Cardiac fibroblast (primary cell): ENCODE measurements at places on chromosomes 4 and X.

DNA sequence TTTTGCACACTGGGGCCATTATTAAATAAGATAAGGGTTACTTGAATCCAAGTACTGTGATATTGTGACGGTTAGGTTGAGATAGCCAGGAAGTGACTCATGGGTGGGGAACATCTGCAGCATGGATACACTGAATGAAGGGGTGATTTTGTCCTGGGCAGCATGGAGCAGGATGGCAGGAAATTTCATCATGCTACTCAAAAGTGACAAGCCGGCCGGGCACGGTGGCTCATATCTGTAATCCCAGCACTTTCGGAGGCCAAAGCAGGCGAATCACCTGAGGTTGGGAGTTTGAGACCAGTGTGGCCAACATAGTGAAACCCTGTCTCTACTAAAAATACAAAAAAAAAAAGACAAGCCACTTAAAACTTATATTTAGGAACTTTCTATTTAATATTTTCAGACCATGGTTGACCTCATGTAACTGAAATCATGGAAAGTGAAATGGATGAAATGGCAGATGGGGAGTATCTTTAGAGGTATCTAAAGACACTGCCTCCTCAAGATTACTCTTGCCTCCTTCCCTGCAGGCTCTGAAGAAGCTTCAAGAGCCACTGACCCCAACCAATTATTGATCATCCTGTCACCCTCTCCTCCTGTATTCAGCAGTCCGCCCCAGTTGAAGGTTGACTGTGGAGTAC lies 3.9 kb upstream of the TRIM60 start:
- DNase-seq, result peak; percentile 2

DNA sequence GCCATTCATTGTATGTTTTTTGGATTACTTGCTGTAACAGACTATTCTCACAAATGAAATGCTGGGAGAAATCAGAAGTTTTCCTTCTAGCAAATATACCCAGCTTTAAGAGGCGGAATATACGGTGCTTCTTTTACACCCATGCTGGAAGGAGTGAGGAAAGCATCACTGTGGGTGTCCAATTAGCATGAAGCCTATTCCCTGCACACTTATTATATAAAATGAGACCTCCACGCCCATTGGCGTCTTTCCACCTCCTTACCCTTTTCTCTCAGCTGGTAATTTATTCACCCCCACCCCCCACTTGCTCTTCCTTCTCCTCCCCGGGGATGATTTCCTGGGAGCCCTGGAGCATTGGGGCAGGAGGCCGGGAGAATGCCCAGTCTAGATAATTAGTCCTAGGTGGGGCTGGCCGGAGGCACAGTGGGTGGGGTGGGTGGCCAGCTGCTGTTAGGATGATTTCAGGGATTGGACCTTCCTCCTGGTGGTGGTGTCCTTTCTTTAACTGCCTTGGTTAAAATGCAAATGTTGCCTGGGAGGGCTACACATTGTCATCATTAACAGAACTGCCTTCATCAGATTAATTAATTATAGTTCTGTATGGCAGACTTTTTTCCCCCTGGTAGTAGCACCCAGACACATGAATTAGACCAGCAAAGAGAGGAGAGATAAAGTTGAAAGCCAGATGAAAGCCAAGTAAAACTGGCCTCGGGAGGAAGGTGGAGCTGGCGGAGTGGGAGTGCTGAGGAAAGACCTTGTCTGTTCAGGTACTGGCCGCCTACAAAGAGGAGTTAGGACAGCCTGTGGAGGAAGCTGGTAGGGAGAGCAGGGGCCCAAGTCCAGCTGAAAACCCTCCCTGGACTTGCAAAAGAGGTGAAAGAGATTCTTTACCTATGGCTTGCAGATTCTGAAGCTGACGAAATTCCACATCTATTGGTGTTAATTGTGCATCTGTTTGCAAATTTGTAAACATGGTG lies 11.4 kb downstream of the SHROOM2 start:
- DNase-seq, result no peak

DNA sequence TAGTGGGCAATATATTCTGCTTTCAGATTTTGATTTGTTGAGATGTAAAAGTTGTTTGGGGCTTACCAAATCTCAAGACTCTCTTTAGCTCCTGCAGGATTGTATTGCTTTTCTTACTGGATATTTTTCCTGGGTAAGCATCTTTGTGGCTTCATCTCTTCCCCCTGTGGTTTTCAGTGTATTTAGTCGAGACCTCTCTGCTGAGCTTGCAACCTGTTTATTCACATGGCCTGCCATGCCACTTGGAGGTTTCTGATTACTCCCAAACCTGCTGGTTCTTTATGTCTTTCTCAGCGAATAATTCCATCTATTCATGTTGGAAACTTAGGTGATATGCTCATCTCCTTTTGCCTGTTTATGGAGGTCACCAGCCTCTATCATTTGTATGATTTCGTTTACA lies 10.9 kb downstream of the CCNG2 start:
- no peak for DNase-seq

DNA sequence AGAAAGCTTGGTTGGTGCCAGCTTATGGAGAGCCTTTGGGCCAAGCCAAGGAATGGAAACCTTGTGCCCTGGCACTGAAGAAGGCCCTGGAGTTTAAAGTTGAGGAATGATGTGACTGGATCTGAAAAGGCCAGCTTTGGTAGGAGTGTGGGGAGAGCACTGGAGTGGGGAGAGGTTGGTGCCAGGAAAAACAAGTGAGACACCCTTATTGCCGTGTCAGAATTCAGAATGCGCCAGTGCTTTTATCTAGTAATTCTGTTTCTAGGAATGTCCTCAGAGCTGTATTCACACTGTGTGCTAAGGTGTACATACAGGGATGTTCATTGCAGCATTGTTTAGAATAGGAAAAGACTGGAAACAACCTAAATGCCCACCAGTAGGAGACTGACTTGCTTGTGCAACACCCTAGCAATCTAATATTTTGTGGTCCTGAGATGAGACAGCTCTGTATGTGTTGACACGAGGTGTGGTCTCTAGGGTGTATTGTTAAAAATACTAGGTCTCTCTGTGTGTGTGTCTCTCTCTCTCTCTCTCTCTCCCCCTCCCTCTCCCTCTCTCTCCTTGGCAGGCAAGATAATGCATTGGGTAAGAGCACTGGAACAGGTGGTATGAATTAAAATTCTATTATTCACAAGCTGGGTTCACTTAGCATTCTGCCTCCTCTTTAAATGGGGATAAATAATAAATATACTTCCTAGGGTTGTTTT lies 107.8 kb downstream of the GATB start:
- DNase-seq, result peak; percentile 39

DNA sequence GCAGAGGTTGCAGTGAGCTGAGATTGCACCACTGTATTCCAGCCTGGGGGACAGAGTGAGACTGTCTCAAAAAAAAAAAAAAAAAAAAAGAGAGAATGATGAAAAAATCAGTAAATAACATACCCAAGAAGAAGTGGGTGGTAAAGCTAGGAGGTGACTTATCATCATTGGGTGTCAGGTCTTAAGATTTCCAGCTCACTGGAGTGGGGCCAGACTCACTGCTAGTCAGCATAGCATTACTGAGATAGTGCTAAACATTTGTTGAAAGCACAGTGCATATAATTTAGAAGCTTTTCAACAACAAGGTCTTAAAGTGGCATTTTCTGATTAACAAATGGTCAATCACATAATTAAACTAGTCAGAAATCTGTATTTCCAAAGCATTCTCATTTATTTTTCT lies 221.8 kb upstream of the GYPA start:
- DNase-seq, result no peak

DNA sequence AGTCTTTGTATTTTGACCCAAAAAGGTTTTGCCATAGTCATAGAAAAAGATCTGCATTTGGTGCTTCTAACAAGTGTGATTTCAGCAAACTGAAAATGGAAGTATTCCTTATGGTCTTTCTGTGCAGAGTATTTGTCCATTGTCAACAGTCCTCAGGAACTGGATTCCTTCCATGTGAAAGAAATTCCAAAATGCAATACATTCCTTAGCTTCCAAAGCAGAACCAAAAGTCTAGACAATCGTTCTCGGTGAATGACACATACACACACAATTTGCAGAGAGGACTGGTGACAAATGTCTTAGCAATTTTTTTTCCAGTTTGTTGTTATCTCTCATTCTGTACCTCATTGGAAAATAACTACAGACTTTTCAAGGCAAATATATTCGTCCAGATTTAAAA lies 562.2 kb upstream of the SLIT2 start:
- peak; percentile 75 for DNase-seq
